ENCODE measurements at places on chromosomes 1 and 21. TPM values are rescaled to one million over a fixed set of nuclear protein-coding genes. Genes with fewer than 3 reads are reported as not detected.

The TCHHL1 gene
- total RNA-seq, result not detected

The PAQR6 gene
- 5.1 TPM for total RNA-seq

The BEST4 gene
- 0.42 TPM for total RNA-seq

The LCE2B gene
- not detected for total RNA-seq

The MTX1 gene
- total RNA-seq, result 77.0 TPM

The HSD3B1 gene
- total RNA-seq, result not detected

The TNNT2 gene
- not detected for total RNA-seq

The CYP2J2 gene
- 0.11 TPM for total RNA-seq

The FAM110D gene
- not detected for total RNA-seq

The KRTAP19-1 gene
- not detected for total RNA-seq

The FCRL4 gene
- total RNA-seq, result not detected

The CRYBG2 gene
- total RNA-seq, result 1.3 TPM

The COL11A1 gene
- total RNA-seq, result 1.6 TPM

The MAB21L3 gene
- not detected for total RNA-seq

The LCE1B gene
- total RNA-seq, result not detected

The THEM5 gene
- not detected for total RNA-seq

The CCDC181 gene
- total RNA-seq, result not detected

The KCNK1 gene
- 25.2 TPM for total RNA-seq

The LMX1A gene
- not detected for total RNA-seq

The FCRLA gene
- total RNA-seq, result not detected

The GUCA2A gene
- not detected for total RNA-seq

The CD2 gene
- total RNA-seq, result not detected

The MRAP gene
- not detected for total RNA-seq

The AGO4 gene
- total RNA-seq, result 3.0 TPM

The TACSTD2 gene
- total RNA-seq, result not detected

The SLFNL1 gene
- total RNA-seq, result not detected

The HIVEP3 gene
- total RNA-seq, result 3.7 TPM

The GUCA2B gene
- total RNA-seq, result not detected

The CNIH3 gene
- total RNA-seq, result 0.59 TPM

The VN1R5 gene
- total RNA-seq, result not detected

The GLIS1 gene
- 0.05 TPM for total RNA-seq

The TMPRSS15 gene
- not detected for total RNA-seq

The TMEM125 gene
- total RNA-seq, result not detected

The NUP210L gene
- not detected for total RNA-seq

The ETV3L gene
- not detected for total RNA-seq

The CR2 gene
- not detected for total RNA-seq

The DYNLT4 gene
- total RNA-seq, result 0.20 TPM

The CFAP141 gene
- total RNA-seq, result not detected

The DNAH14 gene
- 13.3 TPM for total RNA-seq

The GPR37L1 gene
- 0.14 TPM for total RNA-seq

The BEND5 gene
- total RNA-seq, result not detected

The SLC6A17 gene
- 4.1 TPM for total RNA-seq

The KRTAP11-1 gene
- not detected for total RNA-seq

The SPRR2E gene
- total RNA-seq, result not detected

The ITLN2 gene
- total RNA-seq, result 0.85 TPM

The TEX50 gene
- total RNA-seq, result not detected

The TGFB2 gene
- total RNA-seq, result 14.8 TPM

The TSPAN1 gene
- total RNA-seq, result 3.2 TPM

The SLC9C2 gene
- total RNA-seq, result not detected

The KRTAP7-1 gene
- not detected for total RNA-seq

The RNASEL gene
- 2.0 TPM for total RNA-seq

The HIPK1 gene
- 16.3 TPM for total RNA-seq

The TNFRSF9 gene
- total RNA-seq, result 3.2 TPM

The IVL gene
- 0.10 TPM for total RNA-seq

The PWP2 gene
- 2.3 TPM for total RNA-seq

Data from A549 treated with Mapracorat at 1 μM for 4 hours (cell line).